ENCODE measurements at places on chromosomes 1 and 21.
A peak's percentile ranks its signal among the peaks of the same experiment; 100 is the strongest.

DNA sequence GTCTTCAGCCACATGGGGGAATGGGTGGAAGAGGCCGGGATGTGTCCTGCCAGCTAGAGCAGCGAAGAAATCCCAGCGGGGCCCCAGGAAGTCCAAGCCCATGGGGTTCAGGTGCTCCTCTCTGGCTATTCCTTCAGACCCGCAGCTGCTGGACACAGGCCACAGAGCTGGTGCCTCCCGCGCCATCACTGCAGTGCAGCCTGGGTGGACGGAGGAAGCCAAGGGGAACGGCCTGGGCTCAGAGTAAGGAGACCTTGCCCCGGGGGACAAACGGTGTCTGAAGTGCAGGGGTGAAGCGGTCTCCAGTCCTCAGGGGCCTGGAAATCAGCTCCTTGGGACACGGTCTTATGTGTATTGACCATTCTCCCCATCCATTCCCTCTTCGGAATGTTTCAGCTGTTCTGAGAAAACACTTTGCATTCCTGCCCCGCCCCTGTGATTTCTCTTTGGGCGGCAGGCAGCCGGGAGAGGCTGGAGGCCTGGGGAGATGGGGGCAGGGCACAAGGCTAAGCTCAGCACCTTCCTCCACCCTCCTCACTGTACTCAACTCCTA, 18.4 kb downstream of the MTHFR start:
- DNase-seq: no peak

GRCh38 chr1:176625365-176625764, 162.4 kb downstream of the PAPPA2 start:
- DNase-seq: no peak

GRCh38 chr1:39683591-39684312, 7.5 kb downstream of the HPCAL4 start:
- DNase-seq: peak; percentile 68

DNA sequence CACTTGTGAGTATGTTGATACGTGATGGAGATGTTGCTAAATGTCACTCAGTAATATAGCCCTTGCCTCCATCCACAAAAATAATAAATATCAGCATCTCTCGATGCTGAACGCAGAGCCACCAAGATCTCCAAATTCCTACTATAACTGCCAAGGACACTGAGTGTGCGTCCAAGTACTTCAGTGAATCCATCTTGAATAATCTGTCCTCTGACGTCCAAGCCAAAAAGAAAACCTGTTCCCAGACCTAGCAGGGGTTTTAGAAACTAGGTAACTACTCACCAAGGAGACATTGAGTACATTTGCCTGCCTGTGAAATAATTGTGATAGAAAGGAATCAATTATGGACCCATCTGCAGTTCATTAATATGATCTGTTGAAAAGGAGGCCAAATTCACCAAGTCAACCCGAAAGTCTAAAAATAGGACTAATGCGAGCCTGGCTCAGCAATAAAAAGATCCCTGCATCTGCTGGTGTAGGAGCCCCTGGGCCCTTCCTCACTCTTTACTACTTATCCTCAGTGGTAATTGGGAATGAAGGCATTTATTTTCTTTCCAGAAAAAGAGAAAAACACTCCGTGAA, 226.9 kb upstream of the IRF2BP2 start:
- DNase-seq: no peak

- no peak for DNase-seq
Observed at GRCh38 chr1:111959436-111959835, 30.0 kb downstream of the KCND3 start.

DNA sequence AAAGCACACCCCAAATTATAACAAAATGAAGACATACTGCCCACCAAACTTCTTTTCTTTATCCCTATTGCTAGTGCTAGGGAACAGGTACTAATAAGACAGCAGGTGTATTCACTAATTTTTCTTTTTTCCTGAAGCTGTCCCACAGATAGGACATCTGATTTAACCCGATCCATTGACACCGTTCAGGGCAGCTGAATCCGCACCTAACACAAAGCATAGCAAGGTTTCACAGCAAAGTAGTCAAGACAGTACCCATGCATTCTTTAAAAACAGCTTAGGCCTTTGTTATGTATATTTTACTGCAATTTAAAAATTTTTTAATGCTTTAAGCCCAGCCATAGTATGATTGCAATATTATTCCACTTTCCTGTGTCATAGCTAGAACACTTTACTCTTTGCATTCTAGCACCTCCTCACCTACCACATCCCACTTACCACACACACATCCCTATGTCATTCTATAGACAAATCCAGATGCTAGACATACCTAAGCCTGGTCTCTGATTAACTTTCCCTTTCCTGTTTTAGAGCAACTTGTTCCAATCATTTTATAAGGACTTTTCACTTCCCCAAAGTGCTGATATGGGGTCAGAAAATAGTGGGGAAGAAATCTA, 40.4 kb downstream of the GATAD2B start:
- no peak for DNase-seq

DNA sequence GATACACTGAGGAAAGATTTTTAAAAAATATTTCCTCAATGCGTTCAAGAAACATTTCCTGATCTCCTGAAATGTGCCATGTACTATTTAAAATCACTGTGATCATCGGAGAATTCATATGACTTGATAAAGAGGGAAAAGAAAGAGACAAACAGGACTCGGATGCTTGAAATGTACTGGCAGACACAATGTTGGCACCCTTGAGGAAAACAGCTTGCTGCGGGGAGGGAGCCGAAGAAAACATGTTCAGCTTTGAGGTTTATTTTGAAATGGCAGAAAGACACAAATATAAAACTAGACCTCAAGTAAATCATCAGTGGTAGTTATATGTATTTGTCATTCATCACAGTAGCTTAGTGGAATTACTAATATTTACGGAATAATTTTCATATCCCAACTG, 100.9 kb upstream of the BRINP3 start:
- DNase-seq: no peak

DNA sequence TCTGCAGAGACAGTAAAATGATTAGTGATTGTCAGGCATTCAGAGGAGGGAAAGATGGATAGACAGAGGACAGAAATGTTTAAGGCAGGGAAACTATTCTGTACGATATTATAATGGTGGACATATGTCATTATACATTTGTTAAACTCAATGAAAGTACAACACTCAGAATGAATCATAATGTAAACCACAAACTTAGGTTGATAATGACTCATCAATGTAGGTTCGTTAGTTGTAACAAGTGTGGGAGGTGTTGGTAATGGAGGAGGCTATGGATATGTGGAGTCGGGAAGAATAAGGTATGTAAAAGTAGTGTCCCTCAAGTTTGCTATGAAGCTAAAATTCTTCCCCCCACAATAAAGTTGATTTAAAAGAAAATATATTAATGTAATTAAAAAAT, 455.0 kb downstream of the BRINP3 start:
- DNase-seq: no peak

GRCh38 chr1:201731142-201731541, 97.8 kb upstream of the IPO9 start:
- DNase-seq: no peak

DNA sequence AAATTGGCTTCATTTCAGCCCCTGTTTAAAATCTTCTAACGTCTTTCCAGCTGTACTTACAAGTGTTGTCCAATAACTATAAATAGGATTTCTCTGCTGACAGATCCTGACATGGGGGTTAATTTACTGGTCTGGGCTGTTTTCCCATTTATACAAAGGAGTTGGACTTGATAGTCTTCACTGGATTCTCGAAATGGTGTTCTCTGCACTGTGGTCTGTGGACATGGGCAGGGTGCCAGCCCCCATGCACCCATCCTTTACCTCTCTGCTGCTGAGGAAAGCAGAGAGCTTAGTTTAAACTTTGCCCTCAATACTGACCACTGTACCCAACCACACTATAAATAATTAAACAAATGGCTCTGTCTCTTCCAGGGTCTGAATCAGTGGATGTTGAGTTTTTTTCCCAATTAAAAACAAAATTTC, 5.2 kb downstream of the DIO1 start:
- DNase-seq: no peak

DNA sequence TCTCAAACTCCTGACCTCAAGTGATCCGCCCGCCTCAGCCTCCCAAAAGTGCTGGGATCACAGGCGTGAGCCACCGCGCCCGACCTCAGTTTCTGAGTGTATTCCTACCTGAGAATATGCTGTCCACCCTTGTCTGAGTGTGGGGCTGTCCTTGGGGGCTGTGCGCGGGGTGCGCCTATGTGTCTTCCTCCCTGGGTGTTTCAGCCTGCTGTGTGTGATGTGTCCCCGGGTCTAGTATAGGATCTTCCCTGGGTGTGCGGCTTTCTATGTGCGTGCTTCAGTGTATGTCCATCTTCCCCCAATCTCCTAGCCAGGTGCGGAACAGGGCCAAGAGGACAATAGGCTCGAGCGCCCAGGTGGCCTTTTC, 8.3 kb upstream of the ID3 start:
- DNase-seq: no peak

- no peak for DNase-seq
Observed at GRCh38 chr1:172139196-172139595, 281.3 kb upstream of the C1orf105 start.

DNA sequence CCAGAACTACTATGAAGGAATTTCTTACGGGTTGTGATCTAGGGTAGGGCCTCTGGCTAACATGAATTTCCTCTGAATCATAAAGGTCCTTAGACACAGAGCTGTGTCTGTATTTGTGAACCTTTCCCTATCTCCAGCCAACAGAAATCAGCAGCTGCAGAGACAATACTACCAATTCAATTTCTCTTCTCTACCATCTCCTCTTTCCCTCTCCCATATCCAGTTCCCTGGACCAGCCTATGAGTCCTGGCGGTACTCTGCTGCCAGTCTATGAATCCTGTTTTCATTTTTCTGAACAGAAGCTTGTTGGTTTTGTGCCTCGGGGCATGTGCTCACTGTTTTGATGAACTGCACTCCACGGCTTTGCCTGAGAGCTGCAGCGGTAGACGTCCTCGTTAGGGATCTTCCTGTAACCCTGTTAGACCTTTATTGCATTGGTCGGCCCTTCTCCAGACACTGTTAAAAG, 458.0 kb upstream of the VAMP3 start:
- DNase-seq: no peak

- no peak for DNase-seq
Observed at GRCh38 chr1:23352096-23352695, 8.1 kb upstream of the HNRNPR start.

DNA sequence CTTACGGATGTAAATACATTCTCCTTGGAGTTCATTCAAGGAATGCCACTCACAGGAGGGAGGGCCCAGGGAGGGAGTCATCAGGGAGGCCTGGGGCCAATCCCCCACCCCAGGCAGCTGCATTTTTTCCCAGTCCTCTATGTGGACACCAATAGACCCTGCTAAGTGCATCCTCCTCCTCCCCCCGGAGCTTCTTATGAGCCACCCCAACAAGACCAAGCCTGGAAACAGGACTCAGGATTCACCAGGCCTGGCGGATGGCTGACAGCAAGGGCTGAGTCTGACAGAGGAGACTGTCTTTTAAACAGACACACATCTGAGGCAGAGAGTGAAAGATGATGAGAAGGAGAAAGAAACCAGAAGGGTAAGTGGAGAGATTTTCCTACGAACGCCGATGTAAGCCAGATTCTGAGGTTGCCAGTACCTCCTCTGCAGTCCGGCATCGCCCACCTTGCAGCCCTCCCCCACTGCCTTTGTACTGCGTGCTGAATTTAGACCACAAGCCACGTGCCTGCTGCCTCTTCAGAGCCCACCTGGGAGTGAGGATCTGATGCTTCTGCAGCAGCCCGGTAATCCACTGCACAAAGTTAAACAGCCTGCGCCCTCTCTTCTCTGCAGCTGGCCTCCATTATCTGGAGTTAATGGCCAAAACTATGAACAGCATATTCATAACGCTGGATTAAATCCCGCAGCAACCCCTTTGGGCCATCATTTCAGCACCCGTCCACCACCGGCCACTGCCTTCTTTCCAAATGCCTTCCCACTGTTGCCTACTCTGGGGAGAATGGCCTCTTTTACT, 17.6 kb upstream of the SFPQ start:
- DNase-seq: no peak

- no peak for DNase-seq
Observed at GRCh38 chr1:4033129-4033676, 133.1 kb upstream of the C1orf174 start.

- no peak for DNase-seq
Observed at GRCh38 chr1:64948905-64949833, 17.2 kb downstream of the JAK1 start.

DNA sequence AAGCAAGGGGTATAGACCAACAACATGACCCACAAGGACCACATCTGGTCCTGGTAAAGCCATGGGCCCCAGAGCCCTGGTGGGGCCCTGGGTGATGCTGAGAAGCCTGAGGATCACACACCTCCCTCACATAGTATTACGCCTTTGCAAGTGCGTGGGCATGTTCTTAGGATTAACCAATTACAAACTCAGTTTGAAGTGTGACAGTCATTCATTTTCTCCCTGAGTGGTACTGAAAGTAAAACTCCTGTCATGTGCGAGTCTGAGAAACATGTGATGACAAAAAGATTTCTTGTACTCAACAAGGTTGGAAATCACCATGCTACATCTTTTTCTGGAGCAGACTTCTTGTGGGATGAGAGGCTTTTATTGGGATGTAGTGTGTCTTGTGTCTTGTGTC, 315.3 kb upstream of the DUSP10 start:
- no peak for DNase-seq

GRCh38 chr1:238950784-238951183, 435.6 kb upstream of the CHRM3 start:
- no peak for DNase-seq

- no peak for DNase-seq
Observed at GRCh38 chr1:116664978-116665371, 2.6 kb downstream of the IGSF3 start.

GRCh38 chr1:187074445-187075048, 245.8 kb downstream of the PLA2G4A start:
- no peak for DNase-seq

DNA sequence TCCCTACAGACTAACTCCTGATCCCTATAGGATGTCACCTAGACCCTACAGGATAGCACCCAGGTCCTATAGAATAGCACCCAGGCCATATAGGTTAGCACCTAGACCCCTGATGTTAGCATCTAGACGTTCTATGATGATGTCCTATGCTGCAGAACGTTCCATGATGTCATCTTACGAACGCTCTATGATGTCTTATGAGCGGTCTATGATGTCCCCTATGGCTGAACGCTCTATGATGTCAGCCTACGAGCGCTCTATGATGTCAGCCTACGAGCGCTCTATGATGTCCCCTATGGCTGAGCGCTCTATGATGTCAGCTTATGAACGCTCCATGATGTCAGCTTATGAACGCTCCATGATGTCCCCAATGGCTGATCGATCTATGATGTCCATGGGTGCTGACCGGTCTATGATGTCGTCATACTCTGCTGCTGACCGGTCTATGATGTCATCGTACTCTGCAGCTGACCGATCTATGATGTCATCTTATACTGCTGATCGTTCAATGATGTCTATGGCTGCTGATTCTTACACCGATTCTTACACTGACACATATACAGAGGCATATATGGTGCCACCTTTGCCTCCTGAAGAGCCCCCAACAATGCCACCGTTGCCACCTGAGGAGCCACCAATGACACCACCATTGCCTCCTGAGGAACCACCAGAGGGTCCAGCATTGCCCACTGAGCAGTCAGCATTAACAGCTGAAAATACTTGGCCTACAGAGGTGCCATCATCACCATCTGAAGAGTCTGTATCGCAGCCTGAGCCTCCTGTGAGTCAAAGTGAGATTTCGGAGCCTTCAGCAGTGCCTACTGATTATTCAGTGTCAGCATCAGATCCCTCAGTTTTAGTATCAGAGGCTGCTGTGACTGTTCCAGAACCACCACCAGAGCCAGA, 9.5 kb downstream of the SON start:
- DNase-seq: no peak
